SHP77 treated with DMSO at 0.1 percent for 48 hours (cell line): ENCODE measurements at places on chromosomes 16 and 17.

DNA sequence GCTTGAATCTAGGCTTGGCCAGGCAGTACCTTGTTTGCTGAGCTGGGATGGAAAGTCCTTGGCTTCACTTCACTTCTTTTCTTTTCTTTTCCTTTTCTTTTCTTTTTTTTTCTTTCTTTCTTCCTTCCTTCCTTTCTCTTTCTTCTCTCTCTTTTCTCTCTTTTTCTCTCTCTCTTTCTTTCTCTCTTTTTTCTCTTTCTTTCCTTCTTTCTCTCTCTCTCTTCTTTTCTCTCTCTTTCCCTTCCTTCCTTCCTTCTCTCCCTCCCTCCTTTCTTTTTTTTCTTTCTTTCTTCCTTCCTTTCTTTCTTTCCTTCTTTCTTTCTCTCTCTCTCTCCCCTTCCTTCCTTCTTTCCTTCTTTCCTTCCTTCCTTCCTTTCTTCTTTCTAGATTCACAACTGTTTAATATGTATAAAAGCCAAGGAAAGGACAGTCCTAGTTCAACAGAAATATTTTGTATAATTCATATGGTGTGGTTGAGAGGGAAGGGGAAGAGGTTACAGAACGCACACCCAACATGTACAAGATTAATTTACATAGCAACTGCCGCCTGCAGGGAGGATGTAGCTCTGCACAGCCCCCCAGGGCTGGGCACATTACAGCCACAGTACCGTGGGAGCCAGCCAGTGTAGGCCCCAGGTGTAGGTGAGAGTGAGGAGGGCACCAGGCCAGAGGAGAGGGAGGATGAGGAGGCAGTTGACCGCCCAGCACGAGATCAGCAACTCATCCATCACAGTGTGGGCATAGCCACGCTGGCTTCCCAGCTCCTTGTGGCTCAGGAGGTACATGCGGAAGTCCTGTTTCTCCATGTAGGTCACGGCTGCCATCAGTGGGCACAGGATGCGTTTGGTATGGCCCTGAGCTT is 9.7 kb upstream of the ITGB3 start:
- DNase-seq = no peak

GRCh38 chr17:7574176-7574953 is 5.1 kb upstream of the CD68 start:
- no peak for DNase-seq

DNA sequence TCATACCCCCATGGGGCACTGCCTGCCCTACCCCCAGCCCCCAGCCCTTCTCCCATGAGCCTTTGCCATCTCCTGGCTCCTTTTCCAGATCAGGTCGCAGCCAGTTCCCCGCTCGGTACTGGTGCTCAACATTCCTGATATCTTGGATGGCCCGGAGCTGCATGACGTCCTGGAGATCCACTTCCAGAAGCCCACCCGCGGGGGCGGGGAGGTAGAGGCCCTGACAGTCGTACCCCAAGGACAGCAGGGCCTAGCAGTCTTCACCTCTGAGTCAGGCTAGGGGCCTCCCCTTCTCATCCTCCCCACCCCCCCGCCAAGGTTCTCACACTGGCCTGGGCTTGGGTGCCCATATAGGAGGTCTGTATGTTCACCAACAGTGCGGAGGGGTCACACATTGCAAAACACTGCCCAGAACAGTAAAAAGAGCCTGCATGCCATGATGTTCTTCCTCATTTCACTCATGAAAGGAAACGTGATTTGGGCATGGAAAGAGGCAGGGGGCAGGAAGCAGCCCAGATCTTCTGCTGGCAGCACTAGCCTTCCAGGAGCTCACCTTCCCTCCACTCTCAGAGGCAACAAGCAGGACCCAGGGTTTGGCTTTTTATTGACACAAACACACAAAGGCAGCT is 7.5 kb downstream of the IFI35 start:
- no peak for DNase-seq

- no peak for DNase-seq
These were observed 86.9 kb upstream of the CIBAR2 start for GRCh38 chr16:85199069-85199725.

- DNase-seq = no peak
These were observed 18.8 kb downstream of the XPO6 start for GRCh38 chr16:28192806-28193529.
